ENCODE measurements at places on chromosomes 3 and 15.
A peak's percentile ranks its signal among the peaks of the same experiment; 100 is the strongest.

DNA sequence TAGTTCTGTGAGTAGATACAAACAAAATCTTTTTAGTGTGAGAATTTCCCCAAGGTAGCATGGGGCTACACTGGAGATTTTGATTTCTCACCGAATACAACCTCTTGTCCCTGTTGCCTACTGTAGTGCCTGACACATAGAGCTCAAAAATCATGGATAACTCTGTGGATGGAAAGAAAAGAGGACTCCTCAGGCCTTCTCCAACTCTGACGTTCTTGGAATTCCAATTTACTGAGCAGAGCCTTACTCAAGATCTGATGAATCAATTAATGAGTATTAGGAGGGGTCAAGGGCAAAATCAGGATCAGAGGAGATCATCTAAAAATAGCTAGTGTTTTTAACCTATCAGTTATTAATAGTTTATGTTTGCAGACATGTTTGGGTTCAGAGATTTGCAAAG is 46.7 kb upstream of the PYDC2 start:
- DNase-seq = no peak

DNA sequence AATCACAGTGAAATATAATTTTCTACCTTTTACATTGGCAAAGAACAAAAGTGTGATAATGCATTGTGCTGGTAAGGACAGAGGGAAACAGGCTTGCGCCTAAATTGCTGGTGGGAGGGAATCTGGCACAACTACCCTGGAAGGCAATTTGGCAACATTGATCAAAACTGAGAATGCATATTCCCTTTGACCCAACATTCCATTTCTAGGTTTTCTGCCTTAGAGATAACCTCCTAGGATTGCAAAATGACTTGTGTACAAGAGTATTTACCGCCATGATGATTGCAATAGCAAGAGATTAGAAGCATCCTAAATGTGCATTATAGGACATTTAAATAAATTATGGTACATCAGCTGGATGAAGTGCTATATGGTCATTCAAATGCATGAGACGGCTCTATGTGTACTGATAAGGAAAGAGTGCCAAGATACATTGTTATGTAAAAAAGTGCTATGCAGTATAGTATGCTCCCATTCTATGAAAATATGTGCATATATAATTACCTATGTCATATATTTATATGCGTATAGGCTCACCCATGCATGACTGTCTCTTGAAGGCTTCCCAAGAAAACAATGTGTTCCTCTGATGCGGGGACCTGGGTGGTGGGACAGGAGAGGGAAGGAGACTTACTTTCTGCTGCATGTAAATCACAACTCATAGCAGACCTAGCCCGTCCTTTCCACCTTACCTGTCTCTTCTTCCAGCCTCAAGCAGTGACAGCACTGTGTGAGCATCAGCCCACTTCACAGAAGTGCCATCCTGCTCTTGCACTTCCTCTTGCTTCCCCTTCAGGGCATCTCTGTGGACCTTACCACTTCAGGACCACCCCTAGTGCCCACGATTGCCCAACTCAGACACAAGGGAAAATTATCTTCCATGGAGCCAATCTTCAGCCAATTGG is 249.9 kb upstream of the TLE3 start:
- no peak for DNase-seq

GRCh38 chr3:186598108-186598784 is 14.6 kb upstream of the AHSG start:
- DNase-seq = no peak

DNA sequence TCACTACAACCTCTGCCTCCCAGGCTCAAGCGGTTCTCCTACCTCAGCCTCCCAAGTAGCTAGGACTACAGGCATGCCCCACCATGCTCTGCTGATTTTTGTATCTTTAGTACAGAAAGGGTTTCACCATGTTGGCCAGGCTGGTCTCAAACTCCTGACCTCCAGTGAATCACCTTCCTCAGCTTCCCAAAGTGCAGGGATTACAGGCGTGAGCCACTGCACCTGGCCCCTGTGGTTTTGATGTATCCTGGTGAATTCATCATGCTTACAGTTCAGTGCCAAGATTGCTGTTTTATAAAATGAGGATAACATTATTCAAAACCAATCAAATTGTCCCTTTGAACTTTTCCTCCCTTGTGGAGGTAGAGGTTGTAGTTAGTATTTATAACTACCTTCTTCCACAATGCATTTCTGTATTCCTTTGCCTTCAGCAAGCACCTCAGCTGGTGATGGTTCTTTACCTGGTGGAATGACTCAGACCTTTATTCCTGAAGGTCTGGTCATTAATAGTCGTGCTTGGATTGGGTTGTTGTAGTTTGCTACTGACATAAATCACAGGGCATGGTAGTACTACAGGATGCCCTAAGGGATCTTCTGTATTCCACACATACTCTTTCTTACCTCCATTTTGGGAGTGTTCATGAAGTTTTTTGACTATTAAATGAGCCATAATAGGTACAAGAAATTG is 76.9 kb downstream of the UBP1 start:
- no peak for DNase-seq

- DNase-seq = no peak
Measured at GRCh38 chr3:171427771-171428320, 32.4 kb downstream of the TNIK start.

DNA sequence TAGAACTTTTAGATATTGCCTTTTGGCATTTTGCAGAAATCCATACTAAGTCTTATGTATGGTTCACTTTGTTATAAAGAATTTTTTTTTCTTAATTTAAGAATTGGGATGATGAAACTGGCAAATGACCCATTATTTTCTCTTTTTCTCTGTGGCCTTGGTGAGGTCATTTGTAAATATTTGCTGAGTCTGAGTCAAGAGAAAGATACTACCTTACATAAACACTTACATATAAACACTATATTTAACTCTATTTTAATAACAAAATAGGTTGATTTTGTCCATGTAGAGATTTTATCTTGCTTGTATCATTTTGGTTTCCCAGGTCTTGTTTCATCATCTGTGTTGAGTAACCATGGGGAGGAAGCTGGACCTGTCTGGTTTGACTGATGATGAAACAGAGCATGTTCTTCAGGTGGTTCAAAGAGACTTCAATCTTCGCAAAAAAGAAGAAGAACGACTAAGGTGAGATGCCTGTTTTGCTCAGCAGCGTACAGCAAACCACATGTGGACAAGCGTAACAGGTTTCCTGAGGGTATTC is 91.1 kb downstream of the MYRIP start:
- DNase-seq = no peak

DNA sequence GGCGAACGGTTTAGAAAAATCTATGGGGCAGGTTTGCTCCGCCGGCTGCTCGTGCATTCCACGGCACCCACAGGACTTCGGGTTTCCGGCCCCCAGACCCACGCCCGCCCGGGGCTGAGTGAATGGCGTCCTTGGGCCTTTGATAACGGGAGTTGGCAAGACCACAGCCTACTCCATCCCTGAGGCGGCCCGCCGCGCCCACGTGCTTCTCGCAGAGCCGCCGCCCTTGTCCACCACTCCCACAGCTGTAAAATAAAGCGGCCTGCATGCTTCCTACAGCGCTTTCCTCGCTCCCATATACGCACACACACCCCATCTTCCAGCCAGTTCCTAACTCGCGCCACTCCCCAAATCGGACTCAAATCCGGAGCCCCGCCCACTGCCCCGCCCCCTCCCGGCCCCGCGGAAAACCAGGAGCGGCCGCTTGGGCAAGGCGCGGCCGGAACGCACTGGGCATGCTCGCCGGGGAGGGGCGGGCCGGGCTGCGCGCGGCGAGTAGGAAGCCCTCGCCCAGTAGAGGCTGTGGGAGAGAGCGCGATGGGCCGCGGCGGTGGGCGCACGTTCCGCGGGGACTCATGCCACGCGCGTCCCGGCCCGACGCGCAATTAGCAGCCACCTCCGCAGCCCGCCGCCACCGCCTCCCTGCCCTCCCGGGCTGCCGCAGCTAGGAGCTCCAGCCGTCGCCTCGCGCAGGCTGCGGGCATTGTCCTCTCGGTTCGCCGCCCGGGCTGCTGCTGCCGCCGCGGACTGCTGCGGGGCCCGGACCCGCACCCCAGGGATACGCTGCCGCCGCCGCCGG is at the start of gene RAP2B:
TSS of gene RAP2B (plus strand) at position 513 of the 799 bp plus-strand sequence. CDS start 468 bp downstream, outside the sequence.
- DNase-seq = peak; percentile 96

DNA sequence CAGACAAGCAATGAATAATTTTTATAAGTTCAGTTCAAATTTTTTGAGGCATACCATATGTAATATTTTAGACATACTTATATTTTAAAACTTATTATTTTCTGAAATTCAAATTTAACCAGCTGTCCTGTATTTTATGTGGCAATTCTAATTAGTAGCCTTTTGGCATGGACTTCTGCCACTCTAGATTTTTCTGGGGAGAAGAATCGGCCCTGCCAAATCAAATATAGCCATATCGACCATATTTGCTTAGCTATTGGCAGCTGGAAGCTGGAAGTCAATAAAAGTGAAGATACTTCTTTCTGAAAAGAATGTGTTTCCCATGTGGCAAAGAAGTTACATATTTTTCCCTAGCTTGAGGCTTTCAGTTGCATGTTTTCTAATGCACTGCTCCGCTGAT is 9.4 kb upstream of the RBMS3 start:
- DNase-seq = no peak

DNA sequence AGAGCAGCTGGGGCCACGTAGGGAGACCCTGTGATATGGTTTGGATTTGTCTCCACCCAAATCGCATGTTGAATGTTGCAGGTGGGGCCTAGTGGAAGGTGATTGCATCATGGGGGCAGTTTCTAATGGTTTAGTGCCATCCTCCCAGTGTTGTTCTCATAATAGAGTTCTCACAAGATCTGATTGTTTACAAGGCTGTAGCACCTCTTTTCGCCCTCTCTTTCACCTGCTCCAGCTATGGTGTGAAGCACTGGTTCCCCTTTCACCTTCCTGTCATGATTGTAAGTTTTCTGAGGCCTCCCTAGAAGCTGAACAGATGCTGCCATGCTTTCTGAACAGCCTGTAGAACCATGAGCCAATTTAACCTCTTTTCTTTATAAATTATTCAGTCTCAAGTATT is 198.9 kb upstream of the CBLB start:
- DNase-seq = no peak

- no peak for DNase-seq
Measured at GRCh38 chr3:112474796-112475195, 24.5 kb downstream of the BTLA start.

DNA sequence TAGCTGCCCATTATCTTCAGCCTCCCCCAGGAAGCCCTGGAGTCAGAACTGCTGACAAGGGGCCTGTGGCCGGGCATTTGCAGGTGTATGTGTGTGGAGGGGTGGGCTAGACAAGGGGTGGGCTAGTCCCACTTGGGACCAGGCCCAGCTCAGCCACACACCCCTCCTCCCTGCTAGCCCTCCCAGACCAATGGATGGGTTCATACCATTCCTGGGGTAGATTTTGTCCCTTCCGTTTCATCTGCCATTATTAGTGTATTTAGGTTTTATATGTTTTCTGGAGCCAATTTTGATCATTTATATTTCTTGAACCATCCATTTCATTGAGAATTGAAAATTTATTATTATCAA is 42.2 kb downstream of the MRAS start:
- DNase-seq = no peak

All from kidney (tissue), 22 donors.